Activated T-cell treated with anti-CD3 and anti-CD28 coated beads, Interleukin-2, amount 50 U/mL, for 4 hours (primary cell): ENCODE measurements at places on chromosomes 7 and 10.

DNA sequence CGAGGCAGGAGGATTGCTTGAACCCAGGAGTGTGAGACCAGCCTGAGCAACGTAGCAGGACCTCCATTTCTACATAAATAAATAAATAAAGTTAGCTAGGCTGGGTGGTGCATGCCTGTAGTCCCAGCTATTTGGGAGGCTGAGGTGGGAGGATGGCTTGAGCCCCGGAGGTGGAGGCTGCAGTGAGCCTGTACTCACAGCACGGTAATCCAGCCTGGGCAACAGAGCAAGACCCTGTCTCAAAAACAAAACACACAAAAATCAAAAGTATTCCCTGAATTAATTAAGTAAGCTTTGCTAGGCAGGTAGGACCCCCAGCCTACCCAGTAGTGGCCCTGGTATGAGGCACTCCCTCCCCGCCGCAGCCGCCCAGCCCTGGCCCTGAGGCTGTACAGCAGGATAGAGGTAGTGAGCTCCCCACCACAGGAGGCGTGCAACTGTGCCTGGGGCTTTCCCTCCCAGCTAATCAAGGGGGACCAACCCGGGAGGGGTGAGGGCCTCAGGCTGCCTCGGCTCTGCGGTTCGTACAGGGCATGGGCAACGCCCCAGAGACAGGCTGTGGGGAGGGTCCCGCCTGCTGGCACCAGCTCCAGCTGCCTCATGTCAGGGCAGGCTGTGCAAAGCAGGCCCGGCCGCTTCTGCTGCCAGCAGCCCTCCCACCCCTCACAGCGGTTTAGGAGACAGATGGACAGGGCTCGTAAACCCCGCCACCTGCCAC, 1.0 kb upstream of the CYP2W1 start:
- DNase-seq = no peak

DNA sequence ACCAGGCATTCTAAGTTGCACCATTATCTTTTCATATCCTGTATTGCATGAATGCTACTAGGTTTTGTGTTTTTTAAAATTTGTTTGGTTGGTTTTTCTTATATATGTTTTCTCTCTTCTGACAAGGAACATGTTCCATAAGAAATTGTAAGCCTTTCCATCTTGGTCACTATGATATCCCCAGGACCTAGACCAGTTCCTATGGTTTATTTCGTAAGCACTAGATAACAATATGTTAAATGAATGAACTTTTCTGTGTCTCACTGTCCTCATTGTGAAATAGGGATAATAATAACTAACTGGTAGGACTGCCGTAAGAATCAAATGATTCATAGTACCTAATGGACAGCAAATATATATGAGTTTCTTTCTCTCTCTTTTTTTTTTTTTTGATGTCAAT, 146.3 kb downstream of the SEMA3E start:
- no peak for DNase-seq

- no peak for DNase-seq
These were observed 12.7 kb upstream of the KLF6 start for GRCh38 chr10:3797750-3798149.

DNA sequence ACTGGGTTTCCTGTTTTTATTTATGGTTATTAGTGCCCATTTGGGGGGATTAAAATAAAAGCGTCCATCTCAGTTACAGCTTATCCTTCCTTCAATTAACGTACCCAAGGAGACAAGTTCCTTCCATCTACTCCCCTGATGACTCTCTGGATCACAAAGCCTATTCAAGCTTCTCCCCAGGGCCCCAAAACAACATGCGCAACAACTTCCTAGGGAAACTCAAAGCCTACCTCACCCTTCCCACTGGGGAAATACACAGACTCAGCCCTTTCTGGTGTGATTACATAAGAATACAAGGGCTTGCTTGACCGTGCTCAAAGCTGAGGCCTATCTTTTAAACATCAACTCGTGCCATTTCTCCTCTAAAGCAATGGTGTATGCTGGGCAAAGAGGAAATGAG, 112.4 kb downstream of the CDK6 start:
- DNase-seq = no peak

GRCh38 chr7:111026343-111026742, 64.6 kb upstream of the LRRN3 start:
- DNase-seq = no peak

- no peak for DNase-seq
These were observed 5.8 kb upstream of the DHTKD1 start for GRCh38 chr10:12062754-12063482.
